ENCODE measurements at places on chromosomes 12 and 14.
A peak's percentile ranks its signal among the peaks of the same experiment; 100 is the strongest.

- H3K36me3 ChIP-seq = no peaks in the 10 kb centered on the region
- H3K27me3 ChIP-seq = no peaks in the 10 kb centered on the region
- no peak overlapping the region for H3K4me3 ChIP-seq
- DNase-seq = no peak
Observed at GRCh38 chr14:105742531-105742848, 216.1 kb downstream of the TMEM121 start.

- H3K4me3 ChIP-seq = peak overlapping the region; percentile 66
- H3K4me1 ChIP-seq = 0 out of 2 replicates have a peak, but pooled peaks cover 5% of the 10 kb centered on the region
- DNase-seq = peak; percentile 77
- no peaks in the 10 kb centered on the region for H3K36me3 ChIP-seq
Observed at GRCh38 chr12:48001505-48002413, 2.5 kb downstream of the COL2A1 start.

GRCh38 chr12:66144791-66145754, 14.5 kb upstream of the LLPH start:
- no peak overlapping the region for H3K4me3 ChIP-seq
- H3K27ac ChIP-seq = no peak overlapping the region
- H3K36me3 ChIP-seq = peaks cover 50% of the 10 kb centered on the region
- H3K27me3 ChIP-seq = no peaks in the 10 kb centered on the region
- peak; percentile 39 for DNase-seq
- H3K4me1 ChIP-seq = no peaks in the 10 kb centered on the region

- H3K27ac ChIP-seq = no peak overlapping the region
- no peaks in the 10 kb centered on the region for H3K36me3 ChIP-seq
- no peaks in the 10 kb centered on the region for H3K27me3 ChIP-seq
- H3K4me1 ChIP-seq = no peaks in the 10 kb centered on the region
- no peak overlapping the region for H3K4me3 ChIP-seq
Observed at GRCh38 chr14:38174711-38175110, 33.0 kb upstream of the SSTR1 start.

GRCh38 chr14:81269100-81269978, 48.6 kb upstream of the GTF2A1 start:
- no peaks in the 10 kb centered on the region for H3K27me3 ChIP-seq
- peaks cover 7% of the 10 kb centered on the region for H3K4me1 ChIP-seq
- no peak overlapping the region for H3K27ac ChIP-seq
- peak; percentile 74 for DNase-seq
- H3K4me3 ChIP-seq = no peak overlapping the region
